Uterus (tissue), 4 donors: ENCODE measurements at places on chromosomes 12 and 14. TPM values are rescaled to one million over a fixed set of nuclear protein-coding genes. Genes with fewer than 3 reads are reported as not detected.

GRCh38 chr14:33715227-33715528, 235.7 kb downstream of the EGLN3 start:
- DNase-seq = no peak

DNA sequence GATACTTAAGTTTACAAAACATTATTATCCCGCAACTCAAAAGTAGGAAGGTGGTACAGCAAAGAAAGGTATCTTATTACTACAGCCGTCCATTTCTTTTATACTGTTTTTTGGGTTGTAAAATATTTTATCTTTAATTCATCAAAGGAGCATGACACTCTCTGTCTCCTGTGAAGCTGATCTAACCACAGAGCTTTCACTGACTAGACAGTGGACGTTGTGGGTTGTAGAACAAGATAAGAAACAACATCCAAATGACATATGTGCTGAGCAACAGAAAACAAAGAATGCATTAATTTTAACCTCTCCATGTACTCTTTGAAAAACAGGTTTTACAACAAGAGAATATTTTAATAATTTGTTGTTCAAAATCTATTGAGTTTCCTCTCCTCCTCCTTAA, 195.9 kb upstream of the FBXO33 start:
- no peak for DNase-seq

DNA sequence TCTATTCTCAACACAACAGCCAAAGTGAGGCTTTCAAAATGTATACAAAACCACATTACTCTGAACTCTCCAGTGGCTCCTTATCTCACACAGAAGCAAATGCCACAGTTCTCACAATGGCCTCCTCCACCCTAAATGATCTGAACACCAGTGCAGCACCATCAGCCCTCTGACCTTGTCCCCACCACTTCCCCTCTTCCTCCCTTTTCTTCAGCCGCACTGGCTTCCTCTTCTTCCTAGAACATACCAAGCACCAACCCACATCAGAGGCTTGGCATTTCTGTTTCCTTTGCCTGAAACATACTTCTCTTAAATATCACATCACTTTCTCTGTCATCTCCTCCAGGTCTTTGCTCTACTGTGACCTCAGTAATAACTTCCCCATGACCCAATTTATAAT, 66.3 kb downstream of the GPR135 start:
- DNase-seq = no peak

- no peak for DNase-seq
These were observed 48.3 kb upstream of the KCNMB4 start for GRCh38 chr12:70317781-70318180.

DNA sequence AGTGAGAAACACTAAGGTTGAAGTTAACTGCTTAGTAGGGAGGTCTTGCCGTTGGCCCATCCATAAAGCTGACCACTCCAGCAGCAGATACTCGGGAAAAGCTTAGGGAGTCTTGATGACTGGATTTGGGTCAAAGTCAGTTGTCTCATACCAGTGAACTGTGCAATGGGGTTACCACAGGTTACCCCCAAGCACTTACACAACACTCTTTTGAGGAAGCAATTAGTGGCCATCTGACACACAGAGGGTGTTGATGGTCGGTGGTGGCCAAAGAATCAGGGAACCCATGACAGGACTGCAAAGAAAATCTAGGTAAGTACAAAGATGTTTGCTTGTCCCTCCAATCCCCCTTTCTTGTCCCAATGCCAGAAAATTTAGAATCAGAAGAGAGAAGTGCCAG, 410.2 kb downstream of the APAF1 start:
- no peak for DNase-seq

GRCh38 chr12:77630790-77631445, 199.8 kb upstream of the NAV3 start:
- DNase-seq = no peak

The OR4L1 gene
- total RNA-seq = not detected

The INHBC gene
- total RNA-seq = not detected

The AICDA gene
- total RNA-seq = not detected

The CD4 gene
- 24.3 TPM for total RNA-seq

DNA sequence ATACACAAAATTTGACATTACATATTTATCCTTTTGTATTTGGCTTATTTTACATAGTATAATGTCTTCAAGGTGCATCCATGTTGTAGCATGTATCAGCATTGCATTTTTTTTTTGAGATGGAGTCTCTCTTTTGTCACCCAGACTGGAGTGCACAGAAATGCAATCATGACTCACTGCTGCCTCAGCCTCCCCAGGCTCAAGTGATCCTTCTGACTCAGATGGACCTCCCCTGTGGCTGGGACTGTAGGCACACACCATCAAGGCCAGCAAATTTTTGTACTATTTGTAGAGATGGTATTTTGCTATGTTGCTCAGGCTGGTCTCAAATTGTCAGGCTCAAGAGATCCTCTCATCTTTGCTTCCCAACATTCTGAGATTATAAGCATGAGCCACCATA, 214.4 kb upstream of the ALG10B start:
- DNase-seq = no peak

DNA sequence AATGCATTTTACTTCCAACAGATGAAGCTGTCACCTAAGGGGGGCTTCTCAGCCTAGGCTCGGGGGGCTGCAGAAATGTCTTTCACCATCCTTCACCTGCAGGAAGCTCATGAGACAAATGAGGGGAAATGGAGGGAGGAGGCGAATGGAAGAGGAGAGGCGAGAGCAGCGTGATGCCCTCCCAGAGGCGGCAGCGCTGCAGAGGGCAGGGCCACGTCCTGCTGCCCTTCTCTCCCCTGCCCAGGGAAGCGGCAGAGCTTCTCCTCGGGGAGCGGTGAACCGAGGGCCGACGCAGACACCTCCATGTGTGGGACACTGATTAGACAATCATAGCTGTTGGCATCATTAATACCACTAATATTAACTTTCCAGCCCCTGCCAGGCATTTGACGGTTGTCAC, 78.3 kb downstream of the SERPINA3 start:
- no peak for DNase-seq

GRCh38 chr14:55473786-55474185, 33.4 kb upstream of the TBPL2 start:
- DNase-seq = no peak

- DNase-seq = no peak
These were observed 54.2 kb downstream of the SIX6 start for GRCh38 chr14:60563113-60563512.

- no peak for DNase-seq
These were observed 26.3 kb downstream of the FLRT2 start for GRCh38 chr14:85556267-85556666.

GRCh38 chr12:41663598-41664265, 475.6 kb downstream of the PDZRN4 start:
- no peak for DNase-seq

The PRKAB1 gene
- 10.9 TPM for total RNA-seq
